ENCODE measurements at places on chromosomes 1 and 21.

DNA sequence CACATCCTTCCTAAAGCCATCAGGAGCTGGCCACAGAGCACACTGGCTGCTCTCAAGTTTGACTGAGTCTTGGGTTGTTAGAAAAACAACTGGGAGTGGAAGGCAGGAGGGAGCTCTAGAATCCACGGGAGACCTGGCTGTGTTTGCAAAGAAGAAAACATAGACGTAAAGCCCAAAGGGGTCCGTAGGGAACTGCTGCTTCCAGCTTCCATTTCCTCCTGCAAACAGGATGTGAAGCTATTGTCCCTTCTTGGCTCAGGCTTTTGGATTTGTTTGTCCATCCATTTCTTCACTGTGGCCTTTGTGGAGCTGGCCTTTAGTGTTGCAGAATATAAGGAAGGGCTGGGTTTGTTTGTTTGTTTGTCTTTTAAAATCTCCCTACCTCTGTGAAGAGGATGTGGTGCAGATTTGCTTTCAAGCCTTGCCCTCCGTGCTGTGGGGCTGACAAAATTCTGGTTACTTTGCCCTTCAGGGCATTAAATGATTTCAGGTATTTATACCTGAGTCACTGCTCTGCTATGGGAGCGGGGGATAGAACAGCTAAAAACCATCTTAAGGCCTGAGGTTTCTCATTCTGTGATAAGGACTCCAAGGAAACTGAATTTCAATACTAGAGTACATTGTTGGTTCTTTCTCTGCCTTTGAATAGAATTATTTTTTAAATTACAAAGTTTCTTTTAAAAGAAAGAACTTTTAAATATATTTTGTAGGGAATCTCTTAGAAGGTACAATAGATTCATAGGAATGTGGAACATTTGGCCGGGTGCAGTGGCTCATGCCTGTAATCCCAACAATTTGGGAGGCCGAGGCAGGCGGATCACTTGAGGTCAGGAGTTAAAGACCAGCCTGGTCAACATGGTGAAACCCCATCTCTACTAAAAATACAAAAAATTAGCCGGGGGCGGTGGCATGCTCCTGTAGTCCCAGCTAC, 74.3 kb downstream of the MPZL1 start:
- no peak for DNase-seq

DNA sequence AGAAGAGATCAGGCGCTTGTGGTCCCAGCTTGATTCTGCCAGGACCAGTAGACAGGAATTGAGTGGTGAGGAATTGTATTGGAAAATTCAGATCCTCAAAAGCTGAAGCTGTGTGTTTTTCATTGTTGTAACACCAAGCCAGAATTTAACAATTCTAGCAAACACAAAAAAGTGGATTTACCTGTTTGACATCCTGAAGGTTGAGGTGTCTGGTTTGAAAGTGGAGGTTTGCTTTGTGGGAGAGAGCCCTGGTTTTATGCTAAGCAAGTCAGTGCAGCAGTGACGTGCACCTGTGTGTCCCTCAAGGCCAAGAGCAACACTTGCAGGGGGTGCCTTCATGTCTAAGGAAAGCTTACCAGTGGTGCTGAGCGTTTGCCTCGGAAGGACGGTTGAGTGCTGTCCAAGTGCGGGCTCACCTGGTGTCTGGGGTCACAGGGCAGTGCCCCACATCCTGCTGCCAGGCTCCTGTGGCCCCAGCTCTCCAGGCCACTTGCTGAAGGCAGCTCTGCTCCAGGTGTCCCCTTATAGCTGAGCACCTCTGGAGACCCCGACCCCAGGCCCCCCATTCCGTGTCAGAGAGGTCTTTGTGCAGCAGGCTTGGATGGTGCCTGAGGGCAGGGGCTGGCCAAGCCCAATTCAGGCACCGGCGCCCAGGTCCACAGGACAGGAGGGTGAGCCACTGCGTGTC, 27.7 kb downstream of the PCNT start:
- DNase-seq = no peak

- DNase-seq = no peak
These were observed 24.6 kb downstream of the MIXL1 start for GRCh38 chr1:226248091-226248490.

GRCh38 chr21:40623528-40623927, 223.4 kb downstream of the DSCAM start:
- no peak for DNase-seq

GRCh38 chr1:45038661-45039364, 26.8 kb downstream of the UROD start:
- peak; percentile 66 for DNase-seq

DNA sequence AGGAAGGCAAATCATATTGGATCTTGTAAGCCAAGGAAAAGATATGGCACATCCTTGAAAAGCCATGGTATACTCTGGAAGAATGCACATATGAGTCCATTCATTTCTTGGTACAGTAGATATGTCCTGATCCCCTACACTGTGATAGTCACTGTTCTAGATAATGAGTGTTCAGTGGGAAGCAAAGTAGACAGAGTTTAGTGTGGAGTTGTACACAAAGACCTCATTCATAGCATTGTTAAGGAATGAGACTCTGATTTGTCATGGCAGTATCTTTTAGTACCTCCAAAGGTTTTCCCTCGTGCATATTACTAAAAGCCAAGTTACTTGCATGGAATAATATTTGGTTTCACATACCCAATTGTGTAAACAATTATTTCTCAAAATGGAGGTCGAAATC, 204.7 kb downstream of the NFIA start:
- DNase-seq = no peak

- no peak for DNase-seq
These were observed 79.1 kb downstream of the TTLL7 start for GRCh38 chr1:83919872-83920271.

- DNase-seq = no peak
These were observed 17.1 kb upstream of the UBXN10 start for GRCh38 chr1:20168564-20169491.

DNA sequence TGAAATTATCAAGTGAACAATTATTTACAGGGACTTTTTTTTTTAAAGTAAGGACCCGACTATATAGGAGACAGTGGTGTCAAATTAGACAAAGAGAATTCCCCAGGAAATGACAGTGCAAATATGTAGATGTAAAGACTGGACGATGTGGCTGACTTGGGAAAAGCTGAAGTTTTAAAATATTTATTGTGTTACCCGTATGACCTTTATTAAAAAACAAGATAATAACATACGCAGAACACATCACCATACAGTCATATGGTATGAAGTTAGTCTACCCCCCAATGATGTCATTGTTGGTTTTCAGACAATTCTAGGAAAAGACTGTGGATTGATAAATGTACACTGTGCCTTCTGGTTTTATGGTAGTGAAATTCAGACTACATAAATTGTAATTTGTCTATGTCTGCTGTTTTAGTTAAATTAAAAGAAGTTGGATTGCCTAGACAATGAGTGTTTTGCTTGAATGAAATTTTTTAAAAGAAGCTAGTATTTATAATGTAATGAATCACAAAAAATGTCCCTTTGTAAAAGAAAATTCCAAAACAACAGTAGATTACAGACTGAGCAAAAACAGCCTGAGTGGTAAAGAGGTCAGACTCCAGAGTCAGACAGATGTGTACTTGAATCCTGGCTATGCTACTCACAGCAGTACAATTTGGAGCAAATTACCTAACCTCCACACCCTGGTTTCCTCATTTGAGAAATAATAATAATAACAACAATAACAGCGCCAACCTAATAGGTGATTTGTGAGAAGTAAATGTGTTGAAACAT, 15.5 kb upstream of the PDC start:
- DNase-seq = no peak

DNA sequence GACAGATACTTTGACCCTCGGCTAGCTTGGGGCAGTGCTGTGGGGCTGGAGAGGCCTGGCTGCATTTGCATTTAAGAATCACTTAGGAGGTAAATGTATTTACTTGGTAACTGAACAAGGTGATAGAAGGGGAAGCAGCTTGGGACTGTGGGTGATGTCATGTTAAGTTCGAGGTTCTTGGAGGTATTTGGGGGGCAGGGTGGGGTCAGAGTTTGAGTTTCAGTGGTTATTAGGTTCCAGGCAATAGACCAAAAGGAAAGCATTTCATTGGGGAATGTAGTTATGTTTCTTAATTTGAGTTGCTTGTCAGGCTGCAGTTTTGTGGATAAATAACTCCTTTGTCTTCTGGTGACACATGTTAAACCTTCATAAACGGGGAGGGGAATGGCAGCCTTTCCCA, 2.4 kb upstream of the FAM78B start:
- no peak for DNase-seq

DNA sequence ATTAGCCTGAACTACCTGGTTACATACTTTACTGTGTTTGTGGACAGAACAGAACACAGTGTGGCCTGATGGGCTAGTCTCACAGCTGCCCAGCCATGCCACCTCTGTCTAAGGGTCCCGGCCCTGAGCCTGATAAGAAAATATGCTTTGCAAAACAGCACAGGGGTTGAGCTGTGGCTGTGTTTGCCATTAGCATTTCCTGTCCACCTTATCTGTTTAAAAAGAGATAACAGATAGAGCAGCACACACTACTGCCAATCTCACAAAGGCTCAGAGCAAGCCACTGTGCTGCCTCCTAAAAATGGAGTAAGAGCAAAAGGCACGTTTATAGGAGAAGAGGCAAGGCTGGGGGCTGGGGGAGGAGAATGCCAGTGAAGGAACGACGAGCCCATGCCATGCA, 95.0 kb downstream of the SUSD4 start:
- DNase-seq = no peak

GRCh38 chr1:50605186-50605875, 182.1 kb upstream of the DMRTA2 start:
- no peak for DNase-seq

DNA sequence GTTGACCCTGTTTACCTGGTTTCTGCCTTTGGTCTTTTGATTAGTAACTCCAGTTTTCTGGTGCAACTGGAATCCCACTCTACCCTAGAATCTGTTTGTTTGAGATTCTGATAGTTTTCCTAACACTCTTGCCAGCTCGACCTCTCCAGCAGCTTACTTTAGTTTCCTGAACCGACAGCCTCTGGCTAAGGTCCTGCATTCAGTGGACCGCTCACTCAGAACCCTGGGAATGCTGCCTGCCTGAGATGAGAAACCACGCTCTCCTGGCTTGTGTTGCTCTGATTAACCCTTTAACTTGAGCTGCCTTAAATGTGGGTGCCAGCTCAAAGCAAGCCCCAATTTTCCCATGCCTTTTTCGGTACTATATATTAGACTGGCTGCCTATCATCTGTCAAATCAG, 45.3 kb upstream of the SIPA1L2 start:
- DNase-seq = no peak

DNA sequence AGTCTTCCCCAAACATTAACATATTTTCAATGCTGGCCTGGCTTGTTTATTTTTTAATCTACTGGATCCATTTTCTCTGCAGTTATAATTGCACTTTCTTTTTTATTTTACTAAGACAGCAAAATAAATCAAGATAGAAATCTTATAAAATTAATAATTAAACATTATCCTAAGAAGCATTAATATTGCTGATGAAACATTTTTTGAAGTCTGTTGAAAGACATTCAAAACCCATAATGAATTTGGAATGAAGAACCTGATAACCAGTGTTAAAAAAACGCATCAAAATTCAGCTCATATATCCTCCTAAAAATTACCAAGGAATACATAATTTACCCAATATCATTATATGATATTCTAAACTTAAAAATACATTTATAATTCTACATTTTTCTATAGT, 675.7 kb upstream of the PRMT6 start:
- DNase-seq = no peak

DNA sequence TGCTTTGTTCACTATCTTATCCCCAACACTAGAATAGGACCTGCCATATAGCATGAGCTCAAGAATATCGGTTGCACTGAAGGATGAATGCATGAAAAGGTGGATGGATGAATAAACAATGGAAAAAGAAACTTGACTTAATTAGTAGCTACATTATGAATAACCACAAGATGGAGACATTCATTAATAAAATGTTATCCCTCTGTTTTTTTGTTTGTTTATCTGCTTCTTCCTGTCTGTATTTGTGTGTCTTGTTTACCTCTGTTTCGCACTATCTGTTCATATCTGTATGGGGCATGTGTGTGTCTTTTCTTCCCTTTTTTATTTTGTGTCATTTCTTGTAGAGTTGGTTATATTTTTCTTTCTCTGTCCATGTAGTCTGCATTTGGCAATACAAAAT, 1.1 kb upstream of the OR14I1 start:
- no peak for DNase-seq

DNA sequence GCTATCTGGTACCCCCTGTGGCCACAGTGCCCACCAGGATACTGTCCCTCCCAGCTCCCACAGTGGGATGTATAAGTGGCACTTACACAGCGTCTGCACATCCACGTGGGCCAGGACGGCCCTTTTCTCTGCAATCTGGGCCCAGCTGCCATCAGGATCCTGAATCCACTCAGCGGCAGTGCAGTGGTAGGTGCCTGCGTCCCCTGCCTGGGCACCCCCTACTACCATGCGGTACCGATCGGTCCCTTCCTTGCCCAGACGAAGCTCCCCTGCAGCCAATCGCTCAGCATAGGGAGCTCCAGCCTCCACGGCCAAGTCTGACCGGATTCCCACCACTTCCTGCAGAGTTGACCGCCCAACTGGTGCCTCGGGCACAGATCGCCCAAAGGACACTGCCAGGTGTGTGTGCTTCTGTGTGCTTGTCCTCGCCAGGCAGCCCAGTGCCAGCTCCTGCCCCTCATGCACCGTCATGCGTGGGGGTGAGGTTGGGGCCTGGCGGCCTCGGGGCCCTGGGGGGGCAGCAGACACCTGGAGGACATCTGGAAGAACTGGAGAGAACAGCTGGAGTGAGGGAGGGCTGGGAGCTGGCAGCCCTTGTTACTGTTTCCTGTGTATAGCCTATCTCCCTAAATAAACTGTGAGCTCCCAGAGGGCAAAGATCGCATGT, 4.7 kb downstream of the IGSF8 start:
- no peak for DNase-seq

GRCh38 chr1:206890125-206891060, 6.8 kb upstream of the IL24 start:
- DNase-seq = no peak

DNA sequence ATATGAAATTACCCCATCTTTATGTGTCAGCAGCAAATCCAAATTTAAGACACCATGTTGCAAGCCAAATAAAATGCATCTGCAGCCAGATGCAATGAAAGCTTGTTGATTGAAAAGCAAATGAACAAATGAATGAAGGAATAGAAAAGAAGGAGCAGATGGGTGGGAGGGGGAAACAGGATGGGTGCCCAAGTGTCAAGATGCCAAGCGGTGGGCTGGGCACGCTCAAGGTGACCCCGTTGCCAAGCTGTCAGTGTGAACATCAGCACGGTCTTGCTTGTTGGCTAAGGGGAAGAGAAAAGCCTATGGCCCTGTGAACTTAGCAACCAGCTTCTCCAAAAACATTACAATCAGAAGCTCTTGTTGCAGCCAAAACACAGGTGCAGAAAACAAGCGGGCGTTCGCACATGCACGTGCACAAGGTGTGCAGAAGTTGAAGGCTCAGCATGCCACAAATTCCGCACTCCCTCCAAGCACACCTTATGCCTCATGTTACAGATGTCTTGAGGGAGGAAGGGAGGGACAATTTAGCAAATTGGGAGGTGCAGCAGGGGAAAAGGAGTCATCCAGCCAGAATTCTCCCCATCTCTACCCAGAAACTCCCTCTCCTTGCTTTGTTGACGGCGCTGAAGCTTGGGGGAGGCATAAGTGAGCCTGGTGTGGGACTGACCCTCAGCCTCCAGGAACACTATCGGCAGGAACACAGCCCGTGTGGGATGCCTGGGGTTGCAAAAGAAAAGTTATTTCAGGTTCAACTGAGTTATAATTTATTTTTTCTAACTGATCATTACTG, 62.4 kb downstream of the HIVEP3 start:
- no peak for DNase-seq

- no peak for DNase-seq
These were observed 230.8 kb downstream of the BARHL2 start for GRCh38 chr1:90486134-90486824.

GRCh38 chr1:154719586-154720327, 111.8 kb upstream of the ADAR start:
- DNase-seq = no peak

All from osteocyte (in vitro differentiated cells).